ENCODE measurements at places on chromosomes 2 and 18. TPM values are rescaled to one million over a fixed set of nuclear protein-coding genes. Genes with fewer than 3 reads are reported as not detected.

DNA sequence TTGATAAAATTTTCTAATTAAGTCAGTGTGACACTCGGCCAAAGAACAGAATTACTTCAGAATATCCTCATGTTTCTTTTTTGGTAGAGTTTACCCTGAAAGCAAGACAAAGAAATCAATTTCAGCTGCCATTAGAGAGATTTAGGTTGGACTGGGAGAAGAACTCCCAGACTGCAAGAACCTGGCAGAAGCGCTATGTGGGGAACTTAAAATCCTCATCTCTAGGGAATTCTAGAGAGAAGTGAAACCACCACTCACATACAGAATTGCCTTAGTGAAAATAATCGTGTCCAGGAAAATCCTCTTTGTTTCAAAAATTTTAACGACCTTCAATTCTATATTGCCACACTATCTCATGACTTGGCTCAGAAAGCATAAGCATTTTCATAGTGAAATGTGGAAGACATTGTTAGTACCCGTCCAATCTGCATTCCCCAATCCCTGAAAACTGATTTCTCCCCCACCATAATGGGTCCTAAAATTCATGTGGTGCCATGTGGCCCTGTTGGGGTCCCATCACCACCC is 297.3 kb upstream of the MEIS1 start:
- no peak for DNase-seq

ESPNL gene
- 0.85 TPM for total RNA-seq

RFTN2 gene
- total RNA-seq, result not detected

- no peak for DNase-seq
These were observed 34.5 kb downstream of the BCL2 start for GRCh38 chr18:63284827-63285733.

DNA sequence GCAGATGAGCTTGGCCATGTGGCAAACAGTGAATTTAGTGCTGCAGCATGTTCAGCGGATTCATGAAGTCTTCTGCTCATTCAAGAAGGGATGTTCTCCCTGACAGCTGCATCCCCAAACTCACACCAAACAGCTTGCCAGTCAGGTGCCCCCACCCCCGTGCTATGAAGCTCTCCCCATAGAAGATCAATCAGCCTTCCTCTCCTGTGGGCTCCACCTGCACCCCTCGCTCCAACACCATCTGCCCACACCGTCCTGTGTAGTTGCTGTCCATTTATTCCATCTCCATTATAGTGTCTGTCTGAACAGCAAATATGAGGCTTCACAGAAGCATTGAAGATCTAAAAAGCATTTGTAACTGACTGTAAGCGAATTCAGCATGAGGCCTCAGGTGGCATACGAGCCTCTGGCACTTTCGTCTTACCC is 218.9 kb downstream of the BCL2 start:
- no peak for DNase-seq

LYPD6B gene
- total RNA-seq, result 5.4 TPM

MPV17 gene
- total RNA-seq, result 80.7 TPM

- no peak for DNase-seq
These were observed 16.1 kb downstream of the MROH2A start for GRCh38 chr2:233794128-233794658.

DNA sequence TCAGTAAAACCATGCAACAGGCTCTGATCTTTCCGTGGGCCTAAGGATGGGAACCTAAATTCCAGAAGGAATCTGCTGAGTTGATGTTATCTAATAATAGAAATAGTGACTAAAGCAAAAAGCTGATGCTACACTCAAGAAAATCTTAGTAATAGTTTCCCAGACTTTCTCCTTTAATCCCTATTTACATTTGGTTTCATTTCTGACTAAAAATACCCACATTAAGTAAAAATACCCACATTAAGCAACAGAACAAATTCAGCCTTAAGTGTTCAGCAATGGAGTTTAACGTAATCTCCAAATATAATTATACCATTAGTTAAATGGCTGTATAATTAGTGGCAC is 50.3 kb downstream of the CCBE1 start:
- DNase-seq, result no peak

EHBP1 gene
- total RNA-seq, result 26.3 TPM

LOXHD1 gene
- not detected for total RNA-seq

- DNase-seq, result no peak
These were observed 879 bp upstream of the ADAM23 start for GRCh38 chr2:206442474-206442832.

- peak; percentile 35 for DNase-seq
These were observed 15.2 kb downstream of the PRELID3A start for GRCh38 chr18:12422936-12423335.

GCG gene
- not detected for total RNA-seq

OR6B2 gene
- not detected for total RNA-seq

DNA sequence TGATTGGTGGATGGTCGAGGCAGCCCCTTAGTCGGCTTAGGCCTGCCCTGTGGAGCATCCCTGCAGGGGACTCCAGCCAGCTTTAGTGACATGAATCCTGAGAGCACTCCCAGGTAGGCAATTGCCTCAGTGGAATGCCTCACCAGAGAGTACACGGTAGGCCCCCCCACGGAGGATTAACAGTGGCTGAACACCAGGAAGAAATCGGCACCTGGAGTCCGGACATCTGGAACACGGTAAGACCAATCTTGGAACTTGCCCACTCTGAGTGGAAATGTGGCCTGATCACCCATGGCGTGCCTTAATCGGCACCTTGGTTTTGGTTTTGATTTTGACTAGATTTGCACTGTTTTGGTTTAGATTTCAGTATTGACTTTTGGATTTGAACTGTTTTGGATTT is 326.2 kb upstream of the NCKAP5 start:
- DNase-seq, result no peak

DNA sequence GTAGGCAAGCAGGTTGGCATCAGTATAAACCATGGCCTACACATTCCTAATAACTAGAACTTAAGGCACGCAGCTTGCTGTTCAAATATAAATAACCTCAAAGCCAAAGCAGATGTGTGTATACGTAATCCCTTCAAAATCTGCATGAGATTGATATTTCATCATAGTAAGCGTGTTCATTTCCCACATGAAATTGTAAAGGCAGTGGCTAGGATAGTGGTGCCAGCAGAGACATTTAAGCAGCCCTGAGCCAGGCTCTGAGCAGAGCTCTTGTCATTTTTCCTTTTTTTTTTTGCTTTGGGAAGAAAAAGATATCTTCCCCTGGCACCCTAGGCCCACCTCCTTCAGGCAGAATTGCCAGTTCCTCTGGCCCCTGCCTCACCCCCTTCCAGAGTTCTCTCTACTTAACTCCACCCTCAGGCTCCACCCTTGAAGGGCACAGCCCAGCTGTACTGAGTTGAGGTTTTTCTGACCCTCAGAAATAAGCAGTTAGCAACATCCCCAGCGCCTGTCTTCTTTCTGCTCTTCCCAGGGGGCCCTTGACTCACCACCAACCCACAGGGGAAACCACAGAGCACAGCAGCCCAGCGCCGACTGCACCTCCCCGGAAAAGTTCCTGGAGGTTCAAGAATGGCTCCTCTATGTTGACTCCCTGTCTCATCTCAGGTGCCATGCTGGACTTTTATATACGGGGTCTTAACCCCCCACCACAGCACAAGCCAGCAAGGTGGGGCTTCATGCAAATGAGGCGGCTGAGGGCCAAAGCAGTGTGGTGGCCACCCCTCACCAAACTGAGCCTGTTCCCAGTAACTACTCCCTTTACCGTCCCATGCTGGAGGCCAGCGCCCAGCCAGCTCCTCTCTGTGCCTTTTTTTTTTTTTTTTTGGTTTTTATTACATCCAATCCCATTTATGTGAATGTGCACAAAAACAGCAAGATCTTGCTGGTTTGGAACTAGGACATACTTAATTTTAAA is 84.7 kb downstream of the EHD3 start:
- DNase-seq, result peak; percentile 94

- no peak for DNase-seq
These were observed 74.4 kb downstream of the ANKRD12 start for GRCh38 chr18:9210966-9211365.

DNA sequence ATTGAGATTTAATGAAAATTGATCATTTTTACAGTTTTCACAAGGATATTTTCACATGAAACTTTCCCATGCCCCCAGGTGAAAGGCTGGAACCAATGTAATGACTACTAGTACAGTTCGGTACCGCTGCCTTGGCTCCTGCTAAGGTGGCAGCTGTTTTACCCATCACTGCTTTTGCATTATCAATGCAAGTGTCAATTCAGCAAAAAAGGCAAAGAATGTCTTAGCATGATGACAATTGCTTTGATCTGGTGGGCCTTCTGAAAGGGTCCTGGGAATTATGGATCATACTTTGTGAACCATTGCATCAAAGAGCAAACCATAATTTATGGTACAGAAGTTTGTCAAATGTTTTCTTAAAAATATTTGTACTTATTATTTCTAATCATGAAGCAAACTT is 107.2 kb downstream of the KYNU start:
- DNase-seq, result no peak

TBR1 gene
- 0.13 TPM for total RNA-seq

DNA sequence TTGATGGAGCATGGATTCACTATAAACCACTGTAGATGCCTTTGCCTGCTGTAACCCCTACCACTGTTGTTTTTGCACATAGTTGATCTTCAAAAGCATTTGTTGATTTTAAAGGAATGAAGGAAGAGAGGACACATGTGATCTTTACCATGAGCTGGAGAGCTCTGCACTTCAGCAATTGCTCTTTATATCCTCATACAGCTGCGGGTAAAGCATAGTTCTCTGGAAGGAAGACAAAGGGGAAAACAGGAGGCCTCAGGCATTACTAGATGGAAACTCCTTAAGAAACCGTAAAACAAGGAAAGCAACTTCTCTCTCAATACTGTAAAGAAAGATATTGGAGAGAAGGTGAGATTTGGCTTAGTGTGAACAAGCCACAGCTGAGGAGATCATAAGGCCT is 60.6 kb downstream of the SCG2 start:
- DNase-seq, result no peak

DNA sequence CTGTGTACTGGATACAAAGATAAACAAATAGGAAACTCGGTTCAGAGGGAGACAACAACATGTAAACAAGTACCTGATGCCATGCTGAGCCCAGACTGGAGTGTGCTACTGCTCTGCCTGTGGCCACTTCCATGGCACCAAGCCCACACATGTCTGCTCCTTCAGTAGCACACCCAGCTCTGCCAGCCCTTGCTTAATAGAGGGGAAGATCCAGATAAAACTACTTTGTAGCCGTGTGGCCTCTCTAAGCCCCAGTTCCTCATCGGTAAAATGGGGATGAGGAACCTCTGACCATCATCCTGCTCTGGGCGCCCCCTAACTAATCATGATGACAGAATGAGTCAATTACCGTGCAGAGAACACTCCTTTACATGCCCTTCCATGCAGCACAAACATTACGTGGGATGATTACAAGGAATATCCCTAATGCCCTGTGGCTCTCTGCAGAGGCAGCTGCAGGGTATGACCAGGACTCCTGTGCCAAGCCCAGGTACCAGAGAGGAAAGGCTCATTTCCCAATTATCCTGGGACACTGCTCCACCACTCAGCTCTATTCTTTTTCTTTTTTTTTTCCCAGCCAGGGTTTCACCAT is 34.9 kb downstream of the DNMT3A start:
- DNase-seq, result no peak

SKOR2 gene
- not detected for total RNA-seq

KIF5C gene
- 4.7 TPM for total RNA-seq

- DNase-seq, result no peak
These were observed 49.1 kb upstream of the ANKRD62 start for GRCh38 chr18:12044591-12044990.

DNA sequence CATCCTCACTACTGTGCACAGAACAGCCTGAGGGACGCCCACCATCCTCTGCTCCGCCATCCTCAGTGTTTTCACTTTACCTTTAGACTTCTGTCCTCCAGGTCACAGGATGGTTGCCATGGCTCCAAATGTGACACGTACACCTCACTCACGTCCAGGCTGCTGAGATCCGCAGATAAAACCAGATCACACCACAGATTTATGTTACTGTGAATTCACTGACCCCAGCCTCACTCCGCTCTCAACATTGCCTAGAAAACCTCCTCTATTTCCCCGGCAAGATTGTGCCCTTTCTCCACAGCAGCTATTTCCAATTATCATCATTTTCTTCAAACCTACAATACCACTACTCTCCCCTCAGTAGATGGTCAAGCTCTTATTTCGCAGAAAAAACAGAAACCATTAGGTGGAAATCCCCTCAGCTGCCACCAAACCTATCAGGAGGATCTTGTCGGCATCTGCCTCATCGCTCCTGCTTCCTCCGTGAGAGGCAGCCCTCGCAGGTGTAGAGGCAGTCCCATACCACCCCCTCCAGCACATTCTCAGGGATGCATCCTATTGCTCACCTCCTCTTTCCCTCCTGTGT is 49.8 kb upstream of the SLC1A4 start:
- DNase-seq, result no peak

HTR2B gene
- not detected for total RNA-seq

RAB6C gene
- not detected for total RNA-seq

DUSP11 gene
- total RNA-seq, result 49.5 TPM

UBXN4 gene
- 29.6 TPM for total RNA-seq

- DNase-seq, result no peak
These were observed 104.7 kb upstream of the PKDCC start for GRCh38 chr2:41943159-41943558.

DNA sequence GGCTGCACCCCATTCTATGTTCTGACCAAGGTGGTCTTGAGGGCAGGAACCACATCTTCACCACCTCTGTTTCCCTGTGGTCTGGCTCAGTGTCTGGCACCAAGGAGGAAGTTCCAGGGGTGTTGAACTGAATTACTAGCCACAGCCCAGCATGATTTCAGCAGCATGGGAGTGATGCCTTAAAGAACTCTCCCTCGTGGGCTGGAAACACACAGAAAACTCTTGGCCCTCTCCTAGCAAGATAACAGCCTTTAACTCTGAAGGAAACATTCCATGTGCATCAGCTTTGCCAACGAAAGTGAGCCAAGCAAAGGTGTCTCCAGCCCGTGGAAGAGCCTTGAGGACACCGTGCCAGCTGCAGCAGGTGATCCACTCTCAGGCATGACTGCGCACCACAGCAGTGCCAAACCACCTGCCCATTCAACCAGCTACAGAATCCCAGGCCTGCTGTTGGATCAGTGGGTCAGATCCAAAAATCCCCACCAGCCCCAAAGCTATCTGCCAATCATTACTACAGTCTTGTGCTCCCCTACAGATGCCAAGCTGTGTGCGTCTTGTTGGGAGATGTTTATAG is 124.8 kb downstream of the TTC32 start:
- DNase-seq, result no peak

DNA sequence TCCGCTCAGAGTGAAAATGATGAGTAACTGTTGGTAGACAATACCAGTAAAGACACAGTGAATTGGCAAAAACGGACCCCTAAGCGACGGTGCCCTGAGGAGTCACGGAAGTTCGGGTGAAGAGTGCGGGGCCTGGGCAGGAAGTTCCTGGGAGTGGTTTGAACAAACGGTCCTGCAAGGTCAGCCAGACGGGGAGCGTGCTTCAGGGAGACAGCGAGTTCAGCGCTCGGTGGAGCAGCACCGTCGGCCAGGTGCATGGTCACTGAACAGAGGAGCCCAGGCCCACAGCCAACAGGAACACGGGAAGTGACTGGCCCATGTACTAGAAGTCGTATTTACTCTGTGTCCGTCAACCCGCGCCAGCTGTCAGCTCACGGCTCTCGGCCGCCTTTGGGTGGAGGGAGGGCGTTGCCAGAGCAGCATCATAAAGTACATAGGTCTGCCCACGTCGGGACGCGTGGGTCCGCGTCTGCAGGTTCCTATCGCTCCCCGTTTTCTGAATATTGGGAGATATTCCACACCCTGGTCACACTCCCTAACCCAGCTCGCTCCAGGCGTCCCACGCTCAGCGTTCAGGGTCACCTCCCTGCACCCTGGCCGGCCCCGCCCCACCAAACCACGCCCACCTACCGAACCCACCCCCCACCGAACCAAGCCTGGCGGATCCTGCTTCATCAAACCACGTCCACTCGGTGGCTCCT is 75.6 kb upstream of the UXS1 start:
- no peak for DNase-seq

SPC25 gene
- total RNA-seq, result 27.1 TPM

CNTNAP5 gene
- total RNA-seq, result 0.11 TPM

ZDBF2 gene
- 5.0 TPM for total RNA-seq

ANKRD30B gene
- total RNA-seq, result not detected
